ENCODE measurements at places on chromosomes 3 and 15.

- no peak for DNase-seq
These were observed 19.0 kb downstream of the CGNL1 start for GRCh38 chr15:57395292-57395691.

GRCh38 chr3:142839831-142840230 lies 49.1 kb downstream of the PCOLCE2 start:
- DNase-seq = no peak

- DNase-seq = peak; percentile 36
These were observed 59.4 kb downstream of the SLC6A6 start for GRCh38 chr3:14461748-14462324.

- DNase-seq = no peak
These were observed 48.7 kb downstream of the ARRDC4 start for GRCh38 chr15:98009169-98009568.

All from activated naive CD4-positive, alpha-beta T cell treated with anti-CD3 and anti-CD28 coated beads, Interleukin-2, amount 50 U/mL, for 16 hours (primary cell).